Natural killer cell treated with Interleukin-12 subunit alpha and Interleukin-12 subunit beta and Interleukin-15 and Interleukin-18, amount 100 ng/mL, for 72 hours (primary cell): ENCODE measurements at places on chromosomes 16 and 17. TPM values are rescaled to one million over a fixed set of nuclear protein-coding genes. Genes with fewer than 3 reads are reported as not detected.

Gene SMIM22
- not detected for total RNA-seq

GRCh38 chr17:47199627-47200324, 9.4 kb upstream of the MYL4 start:
- DNase-seq: no peak

DNA sequence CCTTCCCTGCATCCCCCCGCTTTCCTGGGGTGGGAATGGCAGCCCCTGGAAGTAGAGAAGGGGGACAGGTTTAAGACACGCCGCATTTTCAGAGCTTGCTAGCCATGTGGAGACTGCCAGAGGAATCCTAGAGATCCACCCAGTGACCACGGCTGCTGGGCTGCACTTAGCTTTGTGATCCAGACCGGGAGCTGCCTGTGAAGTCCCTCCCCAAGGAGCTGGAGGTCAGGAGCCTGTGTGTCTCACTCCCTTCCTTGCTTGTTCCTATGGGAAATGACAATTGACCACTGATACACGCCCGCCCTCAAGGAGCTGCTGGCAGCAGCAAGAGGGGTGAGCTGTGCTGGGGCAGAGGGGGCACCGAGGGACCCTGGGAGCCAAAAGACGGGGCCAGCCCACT, 73.7 kb downstream of the SREBF1 start:
- no peak for DNase-seq

DNA sequence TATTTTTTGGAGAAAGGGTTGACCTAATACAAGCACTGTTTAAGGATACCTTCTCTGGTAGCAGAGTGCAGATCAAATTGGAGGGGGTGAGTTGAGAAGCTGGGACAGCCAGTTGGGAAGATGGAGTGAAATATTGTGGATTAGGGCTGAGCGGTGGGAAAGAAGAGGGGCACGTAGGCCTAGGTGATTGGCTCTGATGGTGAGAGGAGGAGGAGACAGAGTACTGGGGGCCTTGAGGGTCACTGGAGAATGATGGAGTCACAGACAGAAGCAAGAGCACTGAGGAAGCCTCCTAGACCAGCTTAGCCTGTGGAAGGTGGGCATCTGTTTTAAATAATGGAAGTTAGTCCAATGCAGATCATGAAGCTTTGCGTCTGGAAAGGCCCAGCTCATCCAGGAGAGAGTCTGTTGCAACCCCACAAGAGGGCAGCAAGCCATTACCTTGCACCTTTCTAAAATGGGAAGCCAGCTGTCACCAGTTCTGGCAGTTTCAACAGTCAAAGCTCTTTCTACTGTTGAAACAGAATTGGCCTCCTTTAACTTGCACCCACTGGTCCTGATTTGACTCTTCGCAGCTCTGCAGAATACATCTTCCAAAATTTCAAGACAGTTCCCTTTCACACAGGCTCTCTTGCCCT, 11.8 kb downstream of the SLC9A5 start:
- no peak for DNase-seq

DNA sequence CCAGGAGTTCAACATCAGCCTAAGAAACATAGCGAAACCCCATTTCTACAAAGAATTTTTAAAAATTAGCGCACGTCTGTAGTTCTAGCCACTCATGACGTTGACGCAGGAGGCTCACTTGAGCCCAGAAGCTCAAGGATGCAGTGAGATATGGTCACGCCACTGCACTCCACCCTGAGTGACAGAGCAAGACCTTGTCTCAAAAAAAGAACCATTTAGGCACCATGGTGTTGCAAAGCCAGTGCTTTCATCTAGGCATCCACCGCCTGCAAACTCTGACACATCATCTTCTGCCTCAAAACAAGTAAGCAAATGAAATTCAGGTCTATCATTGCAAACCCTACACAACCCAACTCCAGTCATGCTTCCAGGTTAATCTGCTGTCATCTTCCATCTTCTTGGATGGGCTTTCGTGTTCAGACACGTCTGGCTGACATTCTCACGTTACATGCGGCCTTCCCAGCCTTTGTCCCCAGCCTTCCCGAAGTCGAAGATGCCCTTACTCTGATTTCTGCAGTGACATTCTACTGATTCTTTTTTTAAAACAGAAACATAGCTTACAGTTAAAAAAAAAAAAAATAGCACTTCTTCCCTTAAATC, 8.9 kb downstream of the ANKRD11 start:
- DNase-seq: no peak

DNA sequence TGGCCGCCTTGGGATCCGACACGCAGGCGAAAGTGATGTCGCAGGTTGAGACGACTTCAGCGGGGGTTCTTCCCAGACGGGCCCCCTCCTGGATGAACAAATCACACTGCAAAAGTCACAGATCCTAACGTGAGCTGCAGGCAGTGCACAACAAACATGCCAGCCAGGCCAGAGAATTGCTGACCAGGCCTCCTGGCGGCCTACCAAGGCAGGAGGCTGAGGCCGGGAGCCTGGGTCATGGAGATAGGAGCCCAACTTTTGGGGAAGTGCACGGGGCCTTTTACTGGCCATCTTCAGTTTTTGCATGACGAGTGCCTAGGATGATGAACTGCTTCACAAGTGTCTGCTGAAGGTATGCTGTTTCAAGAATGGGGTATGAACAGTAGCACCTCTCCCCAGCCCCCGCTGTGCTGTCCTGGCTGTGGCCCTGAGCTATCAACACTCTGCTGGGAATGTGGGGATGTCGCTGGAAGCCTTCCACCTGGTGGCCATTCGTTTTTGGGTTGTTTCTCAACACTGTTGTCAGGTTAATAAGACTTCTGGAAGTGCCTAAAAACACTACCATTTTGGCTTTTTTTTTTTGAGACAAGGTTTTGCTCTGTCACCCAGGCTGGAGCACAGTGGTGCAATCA, 12.2 kb upstream of the ROGDI start:
- no peak for DNase-seq

- DNase-seq: no peak
Observed at GRCh38 chr17:27349540-27350021, 55.7 kb downstream of the WSB1 start.

Gene SLC13A2
- total RNA-seq: not detected

DNA sequence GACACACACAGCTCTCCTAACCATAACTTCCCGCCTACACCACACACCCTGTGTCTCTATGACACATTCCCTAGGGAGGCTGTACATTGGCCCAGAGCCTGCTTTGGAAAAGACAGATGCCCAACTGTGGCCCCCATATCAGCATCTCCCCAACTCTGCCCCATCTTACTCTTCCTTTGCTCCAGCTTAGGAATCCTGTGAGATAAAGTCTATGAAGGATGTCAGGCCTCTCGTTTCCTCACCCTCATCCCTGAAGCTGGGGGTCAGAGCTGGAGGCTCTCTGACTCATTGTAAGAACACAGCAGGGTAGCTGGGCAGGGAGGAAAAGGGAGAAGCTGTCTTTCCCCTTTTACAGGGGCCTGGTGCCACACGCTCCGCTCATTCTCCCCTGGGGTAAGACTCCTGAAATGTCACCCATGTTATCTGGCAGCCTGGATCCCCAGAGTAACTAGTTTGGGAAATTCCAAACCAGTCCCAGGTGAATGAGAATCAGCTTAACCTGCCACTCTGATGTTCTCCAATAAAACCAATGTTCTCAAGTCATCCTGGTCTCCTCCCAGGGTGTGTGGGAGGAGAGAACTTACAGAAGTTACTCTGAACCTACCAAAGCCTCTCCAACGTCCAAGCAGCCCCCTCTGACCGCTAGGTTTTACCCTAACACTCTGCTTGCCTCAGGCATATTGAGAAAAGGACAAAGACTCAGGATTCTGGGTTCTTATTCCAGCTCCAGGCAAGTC, 2.8 kb downstream of the RAPGEFL1 start:
- DNase-seq: no peak

DNA sequence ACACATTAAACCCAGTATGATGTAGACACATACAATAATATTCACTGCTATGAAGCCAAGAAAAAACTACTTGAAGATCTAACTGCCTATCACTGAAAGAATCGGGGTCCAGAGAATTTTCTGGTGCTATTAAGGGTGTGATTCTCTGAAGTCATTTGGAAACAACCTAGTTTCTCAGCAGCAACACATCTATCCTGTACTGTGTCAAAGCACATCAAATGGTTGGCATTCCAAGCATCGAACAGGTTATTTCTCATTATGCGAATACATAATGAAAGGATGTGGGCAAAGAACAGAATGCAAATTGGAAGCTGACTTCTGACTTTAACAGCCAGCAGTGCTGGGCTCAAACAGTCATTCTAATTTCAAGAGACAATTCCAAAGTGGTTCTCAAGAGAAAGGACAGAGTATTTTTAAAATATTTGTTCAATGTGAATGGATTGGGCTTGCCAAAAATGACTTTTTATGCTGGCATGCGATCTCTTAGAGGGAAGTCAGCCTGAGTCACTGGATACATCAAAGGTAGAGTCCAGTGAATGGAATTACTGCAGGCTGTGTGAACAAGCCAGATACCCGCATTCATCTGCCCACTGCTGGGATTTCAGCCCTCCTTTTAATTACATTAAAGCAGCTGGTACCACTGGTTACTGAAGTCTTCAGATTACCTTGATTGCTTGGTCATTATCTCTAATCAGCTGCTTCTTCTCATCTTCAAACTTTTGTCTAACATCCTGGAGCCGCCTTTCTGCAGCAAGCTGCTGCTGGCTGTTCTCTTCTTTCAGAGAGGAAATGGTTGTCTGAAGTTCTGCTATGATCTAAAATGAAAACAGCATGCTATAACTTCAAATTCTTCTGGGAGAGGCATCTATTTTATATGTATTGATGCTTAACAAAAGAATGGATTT, 181.2 kb upstream of the AXIN2 start:
- no peak for DNase-seq

DNA sequence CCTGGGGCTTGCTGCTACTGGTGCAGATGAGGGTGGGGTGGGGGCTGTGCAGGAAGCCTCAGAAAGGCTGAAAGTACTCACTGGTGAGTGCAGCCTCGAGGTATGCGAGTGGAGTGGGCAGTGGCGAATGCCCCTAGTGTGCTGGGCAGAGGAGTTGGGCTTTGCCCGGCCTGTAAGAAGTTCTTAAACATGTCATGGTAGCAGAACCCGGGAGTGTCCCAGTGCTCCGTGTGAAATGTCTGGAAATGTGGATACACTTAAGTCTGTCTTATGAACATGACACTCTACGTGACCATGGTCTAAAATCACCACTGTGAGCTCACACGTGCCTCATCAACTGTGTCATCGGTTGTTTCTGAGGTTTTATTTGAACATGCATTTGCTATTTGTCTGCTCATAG, 1.7 kb downstream of the SMTNL2 start:
- DNase-seq: no peak

Gene ZNF768
- 11.8 TPM for total RNA-seq

Gene FAM117A
- 36.4 TPM for total RNA-seq

- no peak for DNase-seq
Observed at GRCh38 chr17:48068491-48068961, 20.4 kb downstream of the NFE2L1 start.

- DNase-seq: peak; percentile 83
Observed at GRCh38 chr16:53457670-53458069, 23.4 kb downstream of the RBL2 start.

- DNase-seq: no peak
Observed at GRCh38 chr16:51154271-51155171, 3.5 kb upstream of the SALL1 start.

Gene PPP1R1B
- not detected for total RNA-seq

Gene IRX6
- total RNA-seq: not detected

DNA sequence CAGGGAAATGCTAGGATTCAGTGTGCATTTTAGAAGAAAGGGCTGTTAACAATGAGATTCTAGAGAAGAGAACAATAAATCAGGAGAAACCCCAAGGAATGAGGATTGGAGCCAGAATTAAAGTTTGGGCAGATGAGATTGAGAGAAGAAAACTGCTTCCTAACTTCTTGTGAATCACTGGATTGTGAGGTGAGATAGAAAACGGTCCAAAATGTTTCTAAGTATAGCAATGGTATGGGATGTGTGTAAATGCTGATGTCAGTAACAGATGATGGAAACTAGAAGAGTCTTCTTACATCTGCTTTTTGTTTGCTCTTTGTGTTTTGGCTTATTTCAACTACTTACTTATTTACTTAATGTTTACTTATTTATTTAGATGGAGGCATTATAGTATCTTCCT, 123.0 kb downstream of the KCNJ2 start:
- DNase-seq: no peak

DNA sequence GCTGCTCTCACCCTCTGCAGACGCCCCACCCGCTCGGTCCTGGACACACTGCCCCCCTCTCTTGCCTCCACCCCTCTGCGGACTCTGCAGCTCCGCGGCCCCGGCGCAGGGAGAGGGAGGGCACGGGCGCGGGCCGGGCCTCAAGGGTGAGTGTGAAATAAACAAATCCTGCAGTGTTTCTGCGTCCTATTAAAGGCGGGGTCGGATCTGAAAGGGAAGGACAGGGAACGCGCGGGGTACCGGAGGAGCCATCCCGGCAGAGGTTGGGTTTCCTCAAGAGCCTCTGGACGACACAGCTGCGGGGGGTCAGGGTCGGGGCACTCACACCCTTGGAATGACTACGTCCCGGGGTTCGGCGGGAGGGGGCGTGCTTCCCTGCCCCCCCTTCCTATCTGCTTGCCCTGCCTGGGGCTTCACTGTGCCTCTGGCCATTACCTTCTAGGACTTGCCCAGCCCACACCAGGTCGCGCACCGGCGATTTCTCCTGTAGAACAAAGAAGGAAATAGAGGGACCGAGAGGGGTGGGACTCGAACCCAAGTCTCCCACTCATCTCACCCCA, 466 bp upstream of the HSF4 start:
- DNase-seq: no peak

Gene NKD1
- 0.86 TPM for total RNA-seq

DNA sequence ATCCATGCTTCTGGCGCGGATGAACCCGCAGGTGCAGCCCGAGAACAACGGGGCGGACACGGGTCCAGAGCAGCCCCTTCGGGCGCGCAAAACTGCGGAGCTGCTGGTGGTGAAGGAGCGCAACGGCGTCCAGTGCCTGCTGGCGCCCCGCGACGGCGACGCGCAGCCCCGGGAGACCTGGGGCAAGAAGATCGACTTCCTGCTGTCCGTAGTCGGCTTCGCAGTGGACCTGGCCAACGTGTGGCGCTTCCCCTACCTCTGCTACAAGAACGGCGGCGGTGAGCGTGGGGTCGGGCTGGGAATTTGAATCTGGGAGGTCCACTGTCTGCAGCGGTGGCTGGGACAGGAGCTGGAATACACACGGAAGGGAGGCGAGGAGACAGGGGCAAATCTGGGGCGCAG, 904 bp downstream of the SLC6A2 start:
- no peak for DNase-seq

- DNase-seq: no peak
Observed at GRCh38 chr16:78324649-78325285, 225.3 kb downstream of the WWOX start.

DNA sequence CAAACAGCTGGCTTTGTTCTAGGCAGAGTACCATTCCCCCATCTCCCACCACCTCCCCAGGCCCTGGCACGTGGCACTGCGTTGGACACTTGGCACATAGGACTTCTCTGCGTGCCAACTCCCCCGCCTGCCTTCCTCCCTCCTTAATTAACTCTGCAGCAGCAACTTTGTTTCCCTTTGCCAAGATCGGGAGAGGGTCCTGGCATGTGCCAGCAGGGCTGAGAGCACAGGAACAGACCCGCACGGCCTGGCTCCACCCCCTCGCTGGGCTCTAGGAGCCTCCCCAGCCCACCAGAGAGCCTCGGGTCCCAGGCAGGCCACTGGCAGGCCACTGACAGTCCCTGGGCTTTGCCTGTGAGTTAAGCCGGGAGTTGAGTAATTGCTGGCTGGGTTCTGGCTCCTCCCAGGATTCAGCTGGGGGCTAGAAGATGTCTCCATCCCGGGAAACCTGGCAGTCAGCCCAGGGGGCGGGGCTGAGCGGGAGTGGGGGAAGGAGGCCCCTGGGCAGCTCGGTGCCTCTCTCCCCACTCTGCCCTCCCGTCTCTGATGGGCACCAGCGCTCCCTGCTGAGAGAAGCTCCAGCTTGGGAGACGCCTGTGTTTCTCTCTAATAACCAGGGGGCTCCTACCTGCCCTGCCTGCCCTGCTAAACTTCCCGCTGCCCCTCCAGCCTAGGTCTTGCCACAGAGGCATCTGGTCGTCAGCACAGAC, 224.0 kb upstream of the TNRC6C start:
- no peak for DNase-seq
